ENCODE measurements at places on chromosomes 1 and 21.

- no peak for DNase-seq
These were observed 997 bp downstream of the ZNF362 start for GRCh38 chr1:33257207-33257771.

GRCh38 chr1:151504759-151505158 lies 6.4 kb upstream of the CGN start:
- DNase-seq = no peak

DNA sequence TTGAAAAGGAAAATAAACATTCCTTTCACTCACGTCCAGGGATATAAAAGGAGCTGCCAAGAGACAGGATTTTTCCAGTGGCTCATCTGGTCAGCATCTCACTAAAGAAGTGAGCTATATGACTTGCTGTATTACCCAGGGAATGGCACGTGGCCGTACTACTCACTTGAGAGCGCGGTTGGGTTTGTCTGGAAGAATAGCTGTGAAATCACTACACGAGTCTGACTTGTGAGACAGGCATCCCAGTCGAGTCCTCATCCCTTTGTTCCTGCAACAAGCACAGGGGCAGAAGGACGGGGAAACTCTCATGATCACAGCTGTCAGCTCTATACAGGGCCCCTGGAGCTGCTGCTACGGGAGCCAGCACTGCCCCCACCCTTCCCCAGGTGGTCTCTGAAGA lies 17.7 kb downstream of the RGS8 start:
- peak; percentile 47 for DNase-seq

GRCh38 chr1:153978274-153978909 lies 918 bp upstream of the JTB start:
- DNase-seq = no peak

- no peak for DNase-seq
These were observed 1587.3 kb downstream of the NCAM2 start for GRCh38 chr21:22585558-22585957.

GRCh38 chr1:55338448-55338820 lies 123.3 kb upstream of the USP24 start:
- no peak for DNase-seq

- DNase-seq = peak; percentile 1
These were observed 2164.2 kb downstream of the NCAM2 start for GRCh38 chr21:23162198-23162946.

DNA sequence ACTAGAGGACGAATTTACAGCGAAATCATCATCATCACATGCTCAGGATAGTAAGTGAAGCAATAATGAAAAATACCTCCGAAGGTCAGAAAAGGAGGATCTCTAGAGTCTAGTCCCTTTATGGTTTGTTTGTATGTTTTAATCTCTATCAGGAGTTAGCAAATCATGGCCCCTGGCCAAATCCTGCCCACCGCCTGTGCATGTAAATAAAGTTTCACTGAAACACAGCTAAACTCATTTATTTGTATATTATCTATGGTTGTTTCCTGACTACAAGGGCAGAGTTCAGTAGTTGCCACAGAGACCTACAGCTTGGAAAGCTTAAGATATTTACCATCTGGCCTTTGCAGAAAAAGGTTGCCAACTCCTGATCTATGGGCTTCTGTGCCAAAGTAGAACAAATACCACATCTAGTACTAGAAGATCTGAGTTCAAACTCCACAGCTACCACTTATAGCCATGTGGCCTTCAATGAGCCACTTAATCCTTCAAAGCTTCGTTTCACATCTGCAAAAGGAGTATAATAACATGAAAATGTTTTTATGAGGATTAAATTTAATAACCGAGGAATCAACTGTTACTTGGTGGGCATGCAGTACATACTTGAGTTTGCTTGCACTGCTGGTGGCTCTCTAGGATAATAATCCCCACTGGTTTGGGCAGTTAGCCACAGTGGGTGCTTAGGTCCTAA lies 94.0 kb upstream of the KIF26B start:
- DNase-seq = no peak

- DNase-seq = no peak
These were observed 109.6 kb downstream of the SLC45A1 start for GRCh38 chr1:8427493-8427892.

GRCh38 chr1:3586986-3587759 lies 24.1 kb downstream of the MEGF6 start:
- DNase-seq = peak; percentile 44

- no peak for DNase-seq
These were observed 3.8 kb upstream of the TAL1 start for GRCh38 chr1:47235806-47236205.

DNA sequence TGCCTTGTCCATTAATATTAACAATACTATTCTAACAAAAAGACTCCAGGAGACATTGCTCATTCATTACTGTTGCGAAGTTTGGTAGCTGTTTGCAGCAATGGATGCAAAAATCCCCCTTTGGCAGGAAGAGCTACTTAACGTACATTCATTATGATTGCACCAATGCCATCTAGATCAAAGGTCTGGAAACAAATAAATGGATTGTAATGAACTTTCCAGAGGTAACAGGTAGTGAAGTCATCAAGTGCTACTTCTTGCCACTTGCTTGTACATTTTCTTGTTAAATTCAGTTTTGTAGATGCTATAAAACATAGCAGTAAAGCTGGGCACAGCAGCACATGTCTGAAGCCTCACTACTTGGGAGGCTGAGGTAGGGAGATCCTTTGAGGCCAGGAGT lies 93.9 kb downstream of the DDAH1 start:
- DNase-seq = no peak

DNA sequence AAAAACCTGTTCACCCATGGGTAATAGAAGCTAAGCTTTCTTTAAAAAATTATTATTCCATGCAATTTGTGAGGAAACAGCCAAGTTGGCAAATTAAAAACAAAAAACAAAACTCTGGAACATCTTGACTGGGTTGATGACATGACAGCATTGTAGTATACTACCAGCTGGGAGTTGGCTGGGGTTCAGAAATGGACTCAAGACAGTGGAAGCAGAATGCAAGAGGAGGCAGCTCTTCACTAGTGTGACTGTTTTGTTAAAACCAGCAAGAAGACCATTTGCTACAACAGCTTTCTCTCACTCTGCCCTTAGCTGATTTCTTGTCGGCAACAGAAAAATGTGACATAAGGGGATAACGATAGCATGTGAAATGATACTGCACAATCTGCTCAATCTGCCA lies 1298.9 kb upstream of the ADGRL4 start:
- DNase-seq = no peak

DNA sequence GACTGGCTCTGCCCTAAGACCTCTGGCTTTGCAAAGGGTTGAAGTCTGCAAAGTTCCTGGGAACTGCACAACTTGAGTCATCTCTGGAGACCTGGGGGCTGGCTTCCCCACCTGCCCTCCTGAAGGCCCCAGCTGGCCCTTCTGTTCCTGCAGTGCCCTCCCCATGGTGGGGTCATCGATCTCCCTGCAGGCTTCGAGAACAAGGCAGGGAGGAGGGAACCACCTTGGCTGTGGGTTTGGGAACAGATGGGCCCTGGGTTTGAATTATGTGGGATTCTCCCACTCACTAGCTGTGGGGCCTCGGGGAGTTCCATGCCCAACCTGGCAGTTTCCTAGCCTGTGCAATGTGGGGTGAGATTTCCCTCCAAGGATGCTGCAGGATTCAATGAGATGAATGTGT lies 310.2 kb downstream of the PTPRU start:
- no peak for DNase-seq

- no peak for DNase-seq
These were observed 15.7 kb downstream of the LSS start for GRCh38 chr21:46212721-46213484.

DNA sequence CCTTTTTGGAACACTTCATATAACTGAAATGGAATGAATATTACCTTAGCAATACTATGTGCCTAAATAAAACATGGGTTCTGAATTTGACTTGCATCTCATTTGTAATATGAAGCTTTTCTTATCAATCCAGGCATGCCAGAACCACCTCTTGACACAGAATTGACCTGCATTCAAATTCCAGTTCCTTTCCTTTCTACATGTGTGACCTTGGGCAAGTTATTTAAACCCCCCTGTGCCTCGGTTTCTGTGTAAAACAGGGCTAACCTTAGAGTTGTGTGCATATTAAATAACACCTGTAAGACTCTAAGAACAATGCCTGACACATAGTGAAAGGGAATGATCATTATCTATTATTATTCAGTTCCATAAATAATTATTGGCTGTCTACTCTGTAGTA lies 2.0 kb upstream of the NOS1AP start:
- no peak for DNase-seq

DNA sequence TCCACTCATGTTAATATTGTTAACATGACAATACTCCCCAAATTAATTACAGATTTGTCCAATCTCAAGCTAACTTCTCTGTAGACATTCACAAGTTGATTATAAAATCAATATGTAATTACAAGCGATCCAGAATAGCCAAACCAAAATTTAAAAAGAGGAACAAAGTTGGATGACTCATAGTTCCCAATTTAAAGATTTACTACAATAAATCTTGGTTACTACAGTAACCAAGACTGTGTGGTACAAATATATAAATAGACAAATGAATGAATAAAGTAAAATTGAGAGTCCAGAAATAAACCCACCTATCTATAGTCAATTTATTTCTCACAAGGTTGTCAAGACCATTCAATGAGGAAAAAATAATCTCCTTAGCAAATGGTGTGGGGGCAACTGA lies 7.1 kb upstream of the KRTAP10-4 start:
- DNase-seq = no peak

DNA sequence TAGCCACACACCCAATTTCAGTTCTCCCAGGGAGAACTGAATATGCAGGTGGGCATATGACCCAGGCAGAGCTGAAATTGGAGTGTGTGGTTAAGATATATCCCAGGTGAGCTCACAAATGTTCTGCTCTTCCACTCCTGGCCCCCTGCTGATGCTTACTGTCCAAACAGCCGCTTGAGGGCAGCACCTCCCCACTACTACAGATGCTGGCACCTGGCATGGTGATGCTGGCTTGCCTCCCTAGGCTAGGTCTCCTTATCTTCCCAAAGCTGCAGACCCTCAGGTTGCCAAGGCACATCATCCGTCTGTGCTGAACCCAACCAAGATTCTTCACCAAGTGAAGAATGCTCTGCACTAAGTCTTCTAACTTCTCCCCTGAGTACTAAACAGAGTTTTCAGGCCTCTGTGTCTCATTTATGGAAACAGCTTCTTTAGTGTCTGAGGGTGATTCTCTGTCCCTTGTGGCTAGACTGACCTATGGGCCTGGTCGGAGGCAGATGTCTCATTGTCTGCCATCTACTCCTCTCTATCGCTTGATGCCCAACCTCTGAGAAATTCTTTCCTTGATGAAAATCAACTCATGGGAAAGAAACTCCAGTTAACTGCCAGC lies 27.2 kb downstream of the XCL1 start:
- DNase-seq = peak; percentile 53

DNA sequence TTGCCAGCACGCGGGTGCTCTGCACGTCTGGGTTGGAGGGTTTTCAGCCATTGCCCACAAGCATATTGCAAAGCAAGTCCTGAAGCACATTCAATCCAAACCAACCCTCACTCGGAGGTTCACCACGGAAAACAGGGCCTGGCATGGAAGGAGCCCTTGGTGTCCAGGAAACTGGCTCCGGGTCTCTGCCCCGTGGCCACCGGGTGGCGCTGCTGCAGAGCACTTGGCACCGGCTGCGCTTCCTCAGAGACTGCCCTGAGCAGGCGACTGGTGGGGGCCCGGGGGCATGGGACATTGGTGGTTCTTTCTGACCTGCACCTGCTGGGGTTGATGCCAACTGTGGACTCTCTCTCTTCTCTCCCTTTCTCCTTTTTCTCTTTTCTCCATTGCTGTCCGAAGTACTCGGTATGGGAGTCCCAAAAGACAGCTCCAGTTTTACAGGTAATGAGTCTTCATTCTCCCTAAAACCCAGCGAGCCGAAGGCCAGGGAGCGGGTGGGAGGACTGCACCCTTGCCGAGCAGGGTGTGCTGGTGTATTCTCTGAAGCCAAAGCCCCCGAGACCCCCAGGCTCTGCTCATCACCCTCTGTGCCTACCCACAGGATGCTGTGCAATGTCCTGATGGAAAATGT lies 4.1 kb upstream of the KCNAB2 start:
- peak; percentile 20 for DNase-seq

DNA sequence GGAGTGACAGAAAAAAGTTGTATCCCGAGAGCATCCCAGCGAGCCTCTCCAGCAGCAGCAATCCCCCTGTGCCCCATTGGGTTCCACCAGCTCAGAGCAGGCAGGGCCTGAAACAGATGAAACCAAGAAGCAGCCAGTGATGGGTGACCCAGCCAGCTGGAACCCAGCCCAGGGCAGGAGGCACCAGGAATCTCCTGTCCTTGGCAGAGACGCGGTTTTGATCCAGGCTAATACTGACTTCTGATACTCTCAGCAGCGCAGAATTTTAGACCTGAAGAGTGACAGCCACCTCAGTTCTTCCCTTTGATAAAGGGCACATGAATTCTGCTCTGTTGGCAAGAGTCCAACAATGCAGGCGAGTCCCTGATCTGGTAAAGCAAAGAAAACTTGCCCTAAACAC lies 11.4 kb upstream of the OLIG1 start:
- DNase-seq = no peak

- DNase-seq = no peak
These were observed 56.6 kb downstream of the STYXL2 start for GRCh38 chr1:167150492-167150833.

GRCh38 chr1:33874636-33875035 lies 10.8 kb downstream of the HMGB4 start:
- no peak for DNase-seq

- DNase-seq = no peak
These were observed 87.0 kb upstream of the ADAR start for GRCh38 chr1:154694995-154695394.

GRCh38 chr1:158013840-158014730 lies 20.6 kb downstream of the KIRREL1 start:
- DNase-seq = peak; percentile 58

DNA sequence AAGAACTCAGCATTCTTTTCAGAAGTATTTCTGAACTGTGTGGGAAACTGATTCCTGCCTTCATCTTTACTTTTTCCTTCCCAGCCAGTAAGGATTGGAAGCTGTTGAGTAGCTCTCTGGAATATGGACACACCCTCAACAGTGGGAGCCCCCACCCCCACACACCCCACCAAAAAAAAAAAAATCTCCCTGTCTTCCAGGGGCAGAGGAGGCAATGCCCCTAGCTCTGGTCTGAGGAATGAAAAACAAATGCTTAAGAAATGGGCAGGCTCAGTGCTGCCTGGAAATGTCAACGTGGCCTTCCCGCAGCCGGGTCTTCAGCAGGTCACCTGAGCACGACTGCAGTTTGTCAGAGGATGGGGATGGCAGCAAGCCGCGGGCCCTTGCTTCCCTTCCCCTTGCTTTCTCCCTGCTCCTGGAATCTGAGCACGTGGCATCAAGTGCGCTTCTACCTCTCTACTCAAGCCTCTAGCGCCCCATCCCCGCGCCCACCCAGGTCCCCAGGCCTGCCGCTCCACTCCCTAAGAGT lies 479 bp downstream of the RGS16 start:
- DNase-seq = no peak

GRCh38 chr1:77048615-77049005 lies 170.6 kb downstream of the PIGK start:
- no peak for DNase-seq

GRCh38 chr1:81208441-81208840 lies 592.3 kb upstream of the ADGRL2 start:
- no peak for DNase-seq

Data from fibroblast of skin of back (primary cell).